NCI-H774 (cell line): ENCODE measurements at places on chromosomes 7 and 10.

DNA sequence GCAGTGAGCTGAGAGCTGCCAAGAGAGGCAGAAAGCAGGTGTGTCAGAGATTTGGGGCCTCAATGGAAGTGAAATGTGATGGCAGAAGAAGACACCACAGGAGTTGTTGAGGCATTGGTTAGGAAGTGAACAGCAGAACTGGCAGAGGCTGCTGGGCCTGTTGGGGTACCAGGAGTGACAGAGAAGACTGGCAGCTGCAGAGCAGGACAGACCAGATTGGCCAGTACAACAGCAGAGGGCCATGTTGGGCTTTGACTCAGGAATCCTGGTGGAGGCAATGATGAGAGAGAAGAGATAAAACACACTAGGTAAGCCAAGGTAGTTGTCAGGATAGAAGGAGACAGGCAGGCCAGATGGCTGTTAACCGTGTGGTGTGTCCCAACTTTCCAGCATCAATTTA lies 19.9 kb upstream of the HERPUD2 start:
- no peak for DNase-seq

- no peak for DNase-seq
These were observed 4.4 kb upstream of the MYL10 start for GRCh38 chr7:101633511-101633910.

- no peak for DNase-seq
These were observed 380.3 kb upstream of the ADARB2 start for GRCh38 chr10:2117641-2118040.

DNA sequence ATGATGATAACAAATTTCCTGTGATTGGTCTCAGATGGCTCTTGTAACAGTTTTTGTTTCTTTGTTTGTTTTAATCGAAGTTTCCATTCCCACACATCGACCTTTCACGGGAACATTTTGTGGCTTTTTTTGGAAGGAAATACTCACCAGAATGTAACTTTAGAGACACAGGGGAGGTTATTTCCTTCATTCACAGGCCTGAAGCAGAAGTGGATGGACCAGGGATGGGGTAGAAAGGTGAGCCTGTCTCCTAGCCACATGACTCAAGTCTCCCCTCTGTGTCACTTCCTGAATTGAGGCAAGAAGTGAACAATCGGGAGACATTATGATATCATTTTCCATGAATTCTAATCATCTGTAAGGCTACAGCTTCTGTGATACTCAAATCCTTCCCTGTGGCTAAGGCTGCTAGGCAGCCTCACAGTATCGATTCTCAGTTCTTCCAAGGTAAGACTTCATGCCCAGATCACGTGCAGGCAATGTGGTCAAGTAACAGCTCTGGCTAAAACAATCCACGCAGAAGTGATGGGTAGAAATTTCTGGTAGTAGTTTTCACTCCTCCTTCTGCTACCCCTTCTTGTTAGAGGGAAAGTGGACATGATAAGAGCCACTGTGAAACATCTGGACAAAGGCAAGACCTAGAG lies 203.9 kb upstream of the NEBL start:
- no peak for DNase-seq

DNA sequence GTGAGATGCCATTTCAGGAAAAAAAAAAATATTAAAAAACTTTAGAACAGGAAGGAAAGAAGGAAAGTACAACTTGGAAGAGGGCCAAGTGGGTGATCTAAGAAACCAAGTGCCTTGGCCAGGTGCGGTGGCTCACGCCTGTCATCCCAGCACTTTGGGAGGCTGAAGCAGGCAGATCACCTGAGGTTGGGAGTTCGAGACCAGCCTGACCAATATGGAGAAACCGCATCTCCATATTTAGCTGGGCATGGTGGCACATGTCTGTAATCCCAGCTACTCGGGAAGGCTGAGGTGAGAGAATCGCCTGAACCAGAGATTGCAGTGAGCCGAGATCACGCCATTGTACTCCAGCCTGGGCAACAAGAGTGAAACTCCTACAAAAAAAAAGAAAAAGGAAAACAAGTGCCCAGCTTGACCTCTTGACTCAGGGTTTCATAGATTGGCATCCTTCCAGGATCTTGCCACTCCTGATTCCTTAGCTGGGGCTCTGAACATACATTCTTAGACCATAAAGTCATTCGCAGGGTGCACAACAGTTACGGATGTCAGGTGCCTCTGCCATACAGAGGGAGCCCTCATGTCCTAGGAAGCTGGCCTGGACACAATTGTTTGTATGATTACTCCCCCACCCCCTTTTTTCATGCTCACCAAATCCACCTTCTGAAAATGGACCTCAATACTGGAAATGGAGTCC lies 2.1 kb upstream of the GUSB start:
- DNase-seq, result no peak

GRCh38 chr10:69662901-69663300 lies 32.9 kb downstream of the FAM241B start:
- no peak for DNase-seq

- no peak for DNase-seq
These were observed 132.4 kb downstream of the GRM3 start for GRCh38 chr7:86776136-86776535.

- DNase-seq, result no peak
These were observed 97.7 kb upstream of the DNAAF5 start for GRCh38 chr7:628826-629225.

DNA sequence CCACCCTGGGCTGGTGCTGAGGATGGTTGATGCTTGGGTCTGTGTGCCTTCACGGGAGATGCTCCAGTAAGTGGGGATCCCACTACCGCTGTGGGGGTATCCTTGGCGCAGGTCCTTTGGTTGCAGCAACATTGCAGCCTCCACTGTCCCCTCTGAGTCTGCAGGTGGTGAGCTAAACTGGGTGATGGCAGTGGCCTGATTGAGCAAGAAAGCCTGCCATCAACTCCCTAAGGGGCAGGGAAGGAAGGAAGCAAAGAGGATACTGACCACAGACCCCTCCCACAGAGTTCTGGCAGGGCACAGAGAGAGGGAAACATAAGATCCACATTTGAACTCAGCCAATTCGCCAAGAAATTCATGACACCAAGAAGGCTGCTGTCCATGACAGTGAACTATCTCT lies 43.2 kb downstream of the MYO1G start:
- no peak for DNase-seq

DNA sequence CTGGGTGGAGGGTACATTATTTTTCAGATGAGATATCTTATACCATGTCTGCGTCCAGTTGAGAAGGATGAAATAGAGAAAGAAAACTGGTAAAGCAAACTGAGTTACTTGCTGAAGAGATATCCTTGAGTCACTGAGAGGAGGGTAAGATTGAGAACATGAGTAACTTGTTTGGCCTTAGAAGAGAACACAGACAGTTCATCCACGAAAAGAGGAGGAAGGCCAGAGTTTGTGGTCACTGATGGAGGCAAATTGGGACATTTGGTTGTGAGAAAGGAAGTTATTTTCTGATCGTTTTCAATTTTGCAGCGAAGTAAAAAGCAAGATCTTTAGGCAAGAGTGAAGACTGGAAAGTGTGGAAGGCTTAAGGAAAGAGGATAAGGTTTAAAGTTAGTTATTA lies 15.6 kb downstream of the MBL2 start:
- DNase-seq, result no peak

GRCh38 chr7:84394219-84394618 lies 199.6 kb upstream of the SEMA3A start:
- no peak for DNase-seq

GRCh38 chr10:130749911-130750310 lies 561.6 kb downstream of the TCERG1L start:
- DNase-seq, result no peak

- DNase-seq, result peak; percentile 89
These were observed 74.6 kb downstream of the PAXIP1 start for GRCh38 chr7:154928136-154929005.

DNA sequence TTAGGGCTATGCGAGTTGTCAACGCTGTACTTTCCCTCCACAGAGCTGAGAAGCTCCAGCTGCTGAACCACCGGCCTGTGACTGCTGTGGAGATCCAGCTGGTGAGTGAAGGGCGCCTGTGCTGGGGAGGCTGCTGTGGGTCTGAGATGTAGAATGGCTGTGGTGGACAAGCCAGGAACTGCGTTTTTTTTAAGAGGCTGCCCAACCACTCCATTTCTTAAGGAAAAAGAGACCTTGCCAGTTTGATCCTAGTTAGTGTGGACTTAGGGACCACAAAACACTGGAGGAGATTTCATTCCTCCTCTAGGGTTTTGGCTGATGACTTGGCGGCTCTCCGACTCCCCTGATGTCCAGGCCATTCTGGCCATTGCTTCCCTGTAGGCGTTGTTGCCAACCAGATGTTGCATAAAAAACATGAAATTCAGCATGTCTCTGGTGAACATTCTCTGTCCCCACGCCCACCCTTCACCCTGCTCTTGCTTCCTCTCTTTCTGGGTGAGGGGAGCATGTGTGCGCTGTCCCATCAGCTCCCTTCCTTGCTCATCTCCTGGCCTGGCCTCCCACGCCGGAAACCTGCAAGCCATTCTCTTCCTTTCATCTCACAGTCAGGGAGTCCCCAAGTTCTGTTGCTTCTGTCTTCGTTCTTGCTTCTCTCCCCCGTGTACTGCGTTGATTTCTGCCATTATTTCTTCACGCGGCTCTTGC lies 30.9 kb downstream of the CRCP start:
- DNase-seq, result no peak

- no peak for DNase-seq
These were observed 54.6 kb upstream of the NANOS1 start for GRCh38 chr10:118974951-118975350.

DNA sequence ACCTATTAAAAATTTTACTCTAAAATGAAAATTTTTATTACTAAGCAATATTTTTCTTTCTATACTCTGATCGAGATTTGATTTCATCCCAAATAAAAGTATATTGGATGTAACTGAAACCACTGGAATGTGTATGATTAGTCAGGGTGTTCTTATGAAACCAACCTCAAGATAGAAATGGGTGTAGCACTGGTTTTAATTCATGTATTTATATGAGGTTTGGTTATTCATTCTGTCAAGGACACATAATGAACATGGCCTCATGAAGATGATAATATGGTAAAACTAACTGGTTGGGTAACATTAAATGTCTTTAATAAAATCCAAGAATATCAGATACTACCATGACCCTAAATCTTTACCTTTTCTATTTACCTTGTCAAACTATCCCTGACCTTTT lies 197.7 kb downstream of the SEMA3A start:
- DNase-seq, result no peak

GRCh38 chr7:1314908-1315450 lies 82.3 kb downstream of the UNCX start:
- no peak for DNase-seq

GRCh38 chr7:37719077-37719476 lies 35.5 kb downstream of the GPR141 start:
- DNase-seq, result no peak

- no peak for DNase-seq
These were observed 237.4 kb upstream of the AOAH start for GRCh38 chr7:36961693-36962092.

- DNase-seq, result no peak
These were observed 58.4 kb downstream of the AGK start for GRCh38 chr7:141609576-141609975.

- DNase-seq, result no peak
These were observed 179.7 kb upstream of the WDR11 start for GRCh38 chr10:120671491-120671890.

GRCh38 chr7:131610007-131610406 lies 53.6 kb upstream of the PODXL start:
- DNase-seq, result no peak

DNA sequence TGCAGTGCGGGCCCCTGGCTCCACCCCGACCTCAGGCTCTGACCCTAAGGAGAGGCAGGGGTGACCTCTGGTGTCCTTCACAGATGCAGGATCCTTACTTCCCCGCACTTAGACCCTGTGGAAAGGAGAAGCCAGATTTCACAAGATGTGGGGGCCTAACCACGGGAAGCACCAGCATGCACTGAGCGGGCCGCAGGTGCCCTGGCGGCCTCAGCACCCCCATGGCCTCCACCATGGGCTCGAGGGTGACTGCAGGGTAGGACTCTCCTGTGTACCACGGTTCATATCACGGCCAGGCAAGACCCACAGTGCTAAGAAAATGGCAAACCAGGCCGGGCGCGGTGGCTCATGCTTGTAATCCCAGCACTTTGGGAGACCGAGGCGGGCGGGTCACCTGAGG lies 410.0 kb upstream of the FOXK1 start:
- DNase-seq, result no peak

DNA sequence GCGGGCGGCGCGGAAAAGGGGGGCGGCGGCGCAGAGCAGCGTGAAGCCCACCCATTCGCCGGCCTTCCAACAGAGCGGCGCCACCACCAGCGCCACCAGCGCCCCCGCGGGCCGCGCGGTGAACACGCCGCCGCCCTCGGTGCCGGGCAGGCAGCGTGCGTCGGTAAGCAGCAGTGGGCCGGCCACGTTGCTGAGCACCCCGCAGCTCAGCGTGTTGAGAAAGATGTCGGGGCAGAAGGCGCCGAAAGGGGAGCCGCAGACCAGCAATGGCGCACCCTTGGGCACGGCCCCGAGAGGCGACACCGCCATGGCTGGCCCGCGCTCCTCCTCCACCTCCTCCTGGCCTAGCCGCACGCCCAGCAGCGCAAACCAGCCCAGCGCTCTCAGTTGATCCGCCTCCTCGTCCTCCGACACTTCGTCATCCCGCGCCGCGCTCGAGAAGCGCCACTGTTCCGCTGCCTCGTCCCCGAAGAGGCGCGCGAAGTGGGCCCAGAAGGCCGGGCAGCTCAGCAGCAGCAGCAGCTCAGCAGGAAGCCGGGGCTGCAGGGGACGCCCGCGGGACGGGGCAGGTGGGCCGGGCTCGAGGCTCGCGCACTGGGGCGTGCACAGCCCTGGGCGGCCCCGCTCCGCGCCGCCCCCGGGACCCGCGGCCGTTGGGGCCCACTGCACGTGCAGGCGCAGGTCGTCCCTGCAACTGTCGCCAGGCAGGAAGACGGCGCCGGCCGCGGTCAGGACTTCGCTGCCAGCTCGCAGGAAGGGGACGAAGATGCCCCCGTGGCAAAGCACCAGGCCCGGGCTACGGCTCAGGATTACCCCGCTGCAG lies 623 bp downstream of the TYSND1 start:
- peak; percentile 28 for DNase-seq

- no peak for DNase-seq
These were observed 186.2 kb upstream of the SVIL start for GRCh38 chr10:29820890-29821461.

- DNase-seq, result no peak
These were observed 991 bp upstream of the FAM204A start for GRCh38 chr10:118343115-118343514.

DNA sequence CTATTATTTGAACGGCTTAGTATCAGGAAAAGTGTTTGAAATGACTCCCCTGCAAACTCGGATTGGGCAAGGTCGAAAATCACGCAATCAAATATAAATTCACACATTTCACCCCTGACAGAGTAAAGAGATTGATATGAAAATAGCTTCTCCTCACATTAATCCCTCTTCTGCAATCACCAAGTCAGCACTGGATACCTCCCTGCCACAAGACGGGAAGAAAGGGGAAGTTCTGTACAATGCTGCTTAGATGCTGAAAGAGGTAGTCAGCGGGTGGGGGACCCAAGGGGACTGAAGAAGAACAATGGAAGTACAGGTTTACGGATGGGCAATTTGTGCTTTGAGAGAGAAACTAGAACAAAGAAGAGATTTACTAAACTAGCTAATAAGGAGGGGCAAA lies 72.0 kb upstream of the ANK3 start:
- DNase-seq, result no peak

GRCh38 chr10:130902471-130902870 lies 409.1 kb downstream of the TCERG1L start:
- DNase-seq, result no peak
